ENCODE measurements at places on chromosomes 5 and 9.

DNA sequence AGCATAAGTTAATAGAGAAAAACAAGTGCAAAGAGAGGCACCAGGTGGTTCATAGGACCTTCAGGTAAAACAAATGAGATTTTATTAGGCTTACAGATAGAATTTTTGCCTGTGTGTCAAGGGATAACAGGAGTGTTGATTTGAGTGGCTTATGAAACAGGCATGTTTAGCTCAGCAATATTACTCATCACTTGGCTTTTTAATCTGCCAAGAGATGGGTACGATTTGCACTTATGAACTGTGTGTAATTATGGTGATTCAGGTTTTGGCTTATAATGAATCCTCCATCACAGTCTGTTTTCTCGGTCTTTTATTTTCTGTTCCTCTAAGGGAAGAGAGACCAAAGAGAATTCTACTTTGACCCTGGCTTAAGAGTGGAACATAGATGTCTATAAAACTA is 199.3 kb downstream of the DMRTA1 start:
- DNase-seq, result no peak

DNA sequence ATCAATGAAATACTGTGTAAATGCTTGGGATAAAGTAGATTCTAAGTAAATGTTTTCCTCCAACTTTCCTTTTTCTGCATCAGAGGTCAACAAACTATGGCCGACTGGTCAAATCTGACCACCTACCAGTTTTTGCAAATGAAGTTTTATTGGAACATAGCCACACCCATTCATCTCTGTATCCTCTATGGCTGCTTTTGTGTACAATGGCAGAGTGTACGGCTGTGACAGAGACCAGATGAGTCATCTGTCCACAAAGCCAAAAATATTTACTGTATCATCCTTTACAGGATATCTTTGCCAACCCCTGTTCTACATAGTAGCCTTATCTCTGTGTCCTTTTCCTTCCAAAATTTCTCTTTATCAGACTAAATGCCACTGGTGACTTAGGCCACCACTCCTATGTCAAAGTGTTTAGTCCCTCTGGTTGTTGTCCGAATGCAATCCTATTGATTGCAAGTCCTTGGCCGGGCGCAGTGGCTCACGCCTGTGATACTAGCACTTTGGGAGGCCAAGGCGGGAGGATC is 218.4 kb upstream of the KLF4 start:
- DNase-seq, result no peak

- no peak for DNase-seq
Observed at GRCh38 chr5:89723907-89724306, 685.6 kb downstream of the CETN3 start.

DNA sequence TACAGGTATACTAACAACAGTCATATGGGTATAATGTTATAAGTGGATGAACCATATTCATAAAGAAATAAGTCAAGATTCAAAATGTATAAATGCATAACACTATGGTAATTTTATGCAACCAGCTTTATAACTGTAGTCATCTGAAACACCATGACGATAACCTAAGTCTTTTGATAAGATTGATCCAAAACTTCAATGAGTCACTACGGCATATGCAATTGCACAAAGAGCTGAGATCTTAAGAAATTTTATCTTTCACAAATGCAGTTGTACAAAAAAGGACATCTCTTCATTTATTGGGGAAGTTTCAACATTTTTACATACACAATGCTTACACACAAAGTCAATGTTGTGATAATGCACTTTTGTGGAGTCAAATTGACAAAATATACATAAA is 20.3 kb downstream of the FAM81B start:
- DNase-seq, result no peak

DNA sequence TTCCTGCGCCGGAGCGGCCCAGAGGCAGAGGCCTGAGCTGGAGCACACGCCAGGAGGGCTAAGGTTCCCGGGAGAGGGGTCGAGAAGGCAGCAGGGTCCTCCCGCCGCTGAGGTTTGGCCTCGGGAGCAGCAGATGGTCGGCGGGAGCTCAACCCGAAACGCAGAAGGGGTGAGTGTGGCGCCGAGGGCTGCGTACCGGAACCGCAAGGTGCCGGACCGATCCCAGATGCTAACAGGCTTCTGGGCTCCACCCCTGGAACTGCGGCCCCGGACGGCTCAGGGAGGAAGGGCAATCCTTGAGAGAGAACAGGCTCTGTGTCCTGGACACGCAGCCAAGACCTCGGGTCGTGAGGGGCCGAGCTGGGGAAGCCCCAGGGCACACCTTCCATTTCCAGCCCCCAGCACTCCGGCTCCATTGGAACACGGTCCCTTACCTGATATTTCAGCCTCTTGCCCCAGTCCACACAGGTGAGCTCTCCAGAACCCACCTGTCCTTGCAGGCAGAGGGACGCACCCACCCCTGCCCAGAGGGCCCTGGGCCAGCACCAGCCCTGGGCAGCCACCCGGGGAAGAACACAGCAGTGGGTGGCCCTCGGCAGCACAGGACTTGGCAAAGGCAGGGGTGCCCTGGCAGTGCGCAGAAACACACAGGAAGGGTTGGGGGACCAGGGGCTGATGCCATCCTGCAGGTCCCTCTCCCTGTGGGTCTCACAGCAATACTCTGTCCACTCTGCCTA is 1.4 kb downstream of the LHX3 start:
- DNase-seq, result no peak

- DNase-seq, result no peak
Observed at GRCh38 chr5:132493241-132493640, 2.7 kb upstream of the IRF1 start.

- no peak for DNase-seq
Observed at GRCh38 chr9:130842545-130842944, 7.5 kb downstream of the ABL1 start.

DNA sequence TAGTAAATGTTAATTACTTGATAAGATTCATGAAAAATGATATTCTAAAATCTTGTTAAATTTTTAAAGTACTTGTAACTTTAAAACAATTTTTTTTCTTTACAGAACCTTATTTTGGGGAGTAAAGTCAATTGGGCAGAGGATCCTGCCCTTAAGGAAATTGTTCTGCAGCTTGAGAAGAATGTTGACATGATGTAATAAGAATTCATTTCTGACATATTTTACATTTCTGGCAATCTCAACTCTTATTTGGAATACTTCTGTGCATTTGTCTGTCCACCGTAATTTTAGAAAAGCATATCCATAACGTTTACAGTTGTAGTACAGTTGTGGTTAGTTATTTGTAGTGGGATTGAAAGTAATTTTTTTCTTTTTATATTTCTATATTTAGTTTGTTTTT is 20.2 kb downstream of the CENPH start:
- DNase-seq, result no peak

DNA sequence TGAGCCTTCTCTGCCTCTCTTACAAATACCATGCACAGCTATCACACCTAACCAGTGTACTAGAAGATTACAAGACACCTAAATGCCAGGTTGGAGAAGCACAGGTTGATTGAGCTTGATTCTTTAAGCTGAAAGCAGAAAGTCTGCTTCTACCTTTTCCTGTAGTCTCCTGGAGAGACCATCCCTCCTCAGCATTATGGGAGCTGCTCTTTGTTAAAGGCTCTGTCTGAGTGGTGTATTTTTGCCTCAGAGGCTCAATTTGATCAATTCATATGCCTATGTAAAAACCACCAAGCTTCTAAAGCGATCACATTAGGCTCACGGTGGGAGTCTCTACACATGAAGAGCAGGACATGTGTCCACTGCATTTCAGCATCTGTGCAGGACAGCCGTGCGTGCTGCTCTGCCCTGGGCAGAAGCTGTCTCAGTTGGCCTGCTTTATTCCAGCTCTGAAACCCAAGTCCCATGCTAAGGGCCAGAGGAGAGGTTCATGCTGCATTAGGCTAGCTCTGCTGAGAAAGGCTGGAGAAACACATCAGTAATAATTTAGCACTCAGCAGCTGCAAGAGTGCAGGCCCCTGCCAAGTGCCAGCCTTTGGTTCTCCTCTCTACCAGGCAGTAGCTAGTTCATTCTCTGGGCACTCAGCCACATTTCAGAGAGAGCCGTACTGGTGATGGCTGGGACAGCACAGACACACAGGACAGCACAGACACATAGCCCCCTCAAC is 41.7 kb downstream of the TMEM167A start:
- no peak for DNase-seq

DNA sequence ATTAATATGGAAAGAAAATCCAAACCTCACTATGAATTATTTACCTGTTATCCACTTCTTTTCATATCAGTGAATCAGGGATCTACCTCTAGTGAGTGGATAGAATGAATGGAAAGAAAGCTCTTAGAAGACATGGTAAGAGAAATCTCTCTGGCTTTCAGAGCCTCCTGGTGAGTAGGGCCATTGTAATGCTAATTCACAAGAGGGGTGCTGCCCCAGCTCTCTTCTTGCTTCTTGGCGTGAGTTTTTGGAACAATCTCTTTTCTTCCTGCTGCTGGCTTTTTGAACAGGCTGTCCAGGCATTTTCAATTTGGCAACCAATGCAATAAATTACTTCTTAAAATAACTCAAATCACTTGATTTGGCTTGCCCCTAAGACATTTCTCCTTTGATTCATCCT is 49.9 kb upstream of the KCNN2 start:
- no peak for DNase-seq

DNA sequence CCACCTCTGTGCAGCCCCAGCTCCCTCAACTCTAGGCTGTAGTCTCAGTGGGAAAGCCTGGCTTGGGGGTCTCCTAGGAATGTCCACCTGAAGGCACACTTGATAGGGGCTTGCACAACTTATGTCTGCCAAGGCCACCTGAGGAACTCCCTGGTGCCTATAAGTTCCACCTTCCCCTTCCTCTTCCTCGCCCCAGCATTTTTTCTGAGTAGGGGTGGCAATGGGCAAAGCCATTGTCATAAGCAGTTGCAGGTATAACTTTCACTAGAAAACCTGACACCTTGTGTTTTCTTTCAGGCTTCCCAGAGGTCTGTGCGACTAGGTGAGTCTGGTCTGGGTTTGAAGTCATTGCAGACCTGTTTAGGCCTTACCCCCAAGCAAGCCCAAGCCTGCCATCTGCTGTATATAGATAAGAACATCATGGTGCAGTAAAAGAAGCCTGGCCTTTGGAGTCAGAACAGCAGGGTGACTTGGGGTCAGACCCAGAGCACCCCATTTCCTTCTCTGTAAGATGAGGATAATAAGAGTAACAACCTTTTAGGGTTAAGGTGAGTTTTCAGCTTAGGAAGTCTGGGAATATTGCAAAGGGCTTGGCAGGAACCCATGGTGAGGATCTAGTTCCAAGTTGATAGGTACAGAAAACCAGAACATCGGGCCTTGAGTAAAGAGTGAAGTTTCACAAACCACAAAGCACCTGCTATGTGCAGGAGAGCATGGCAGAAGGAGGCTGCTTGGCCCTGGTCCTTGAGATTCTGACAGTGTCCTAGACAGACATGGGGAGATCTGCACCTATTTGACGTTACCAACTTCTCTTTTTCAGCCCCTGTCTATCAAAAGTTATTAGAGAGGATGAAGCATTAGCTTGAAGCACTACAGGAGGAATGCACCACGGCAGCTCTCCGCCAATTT is 33.8 kb downstream of the TGFBI start:
- DNase-seq, result no peak

DNA sequence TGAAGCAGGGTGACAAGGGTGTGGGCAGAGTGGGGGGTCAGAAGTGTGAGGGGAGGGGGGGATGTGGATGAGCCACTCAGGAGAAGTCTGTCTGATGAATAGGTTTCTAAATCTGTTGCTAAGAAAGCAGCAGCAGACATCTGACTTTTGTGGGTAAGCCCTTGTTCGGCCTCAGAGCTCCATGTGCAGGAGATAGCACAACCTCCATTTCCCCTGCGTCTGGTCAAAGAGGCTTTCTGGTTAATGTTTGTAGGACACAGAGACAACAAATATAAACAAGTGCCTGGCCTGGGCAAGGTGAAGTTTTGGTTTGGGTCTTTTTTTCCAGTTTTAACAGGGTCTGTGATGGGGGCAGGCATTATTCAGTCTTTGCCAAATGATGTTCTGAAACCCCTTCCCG is 57.0 kb upstream of the GNE start:
- no peak for DNase-seq

DNA sequence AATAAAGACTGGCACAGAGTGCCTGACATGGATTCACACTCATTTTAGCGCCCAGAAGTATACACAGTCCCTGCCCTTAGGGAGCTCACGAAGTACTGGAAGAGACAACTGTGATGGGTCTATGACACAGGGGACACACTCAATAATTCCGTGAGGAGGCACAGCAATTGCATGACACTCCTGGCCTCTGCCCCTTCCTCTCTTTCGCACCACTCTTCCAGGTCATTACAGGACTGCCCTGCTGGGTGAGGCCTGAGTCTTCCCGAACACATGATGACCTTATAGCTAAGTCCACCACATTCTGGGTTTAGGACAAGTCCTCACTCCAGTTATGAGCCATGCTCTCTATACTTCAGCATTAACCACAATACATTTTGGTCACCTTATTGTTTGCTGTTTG is 134.7 kb downstream of the GNA14 start:
- DNase-seq, result no peak

DNA sequence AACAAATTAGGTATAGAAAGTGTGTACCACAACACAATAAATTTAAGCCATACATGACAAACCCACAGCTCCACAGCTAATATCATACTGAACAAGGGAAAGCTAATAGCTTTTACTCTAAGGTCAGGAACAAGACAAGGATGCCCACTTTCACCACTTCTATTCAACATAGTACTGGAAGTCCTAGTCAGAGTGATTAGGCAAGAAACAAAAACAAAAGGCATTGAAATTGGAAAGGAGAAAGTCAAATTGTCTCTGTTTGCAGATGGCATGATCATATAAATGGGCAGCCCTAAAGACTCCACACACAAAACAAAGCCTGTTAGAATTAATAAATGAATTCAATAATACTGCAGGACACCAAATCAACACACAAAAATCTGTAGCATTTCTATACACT is 548.8 kb downstream of the CTNND2 start:
- no peak for DNase-seq

DNA sequence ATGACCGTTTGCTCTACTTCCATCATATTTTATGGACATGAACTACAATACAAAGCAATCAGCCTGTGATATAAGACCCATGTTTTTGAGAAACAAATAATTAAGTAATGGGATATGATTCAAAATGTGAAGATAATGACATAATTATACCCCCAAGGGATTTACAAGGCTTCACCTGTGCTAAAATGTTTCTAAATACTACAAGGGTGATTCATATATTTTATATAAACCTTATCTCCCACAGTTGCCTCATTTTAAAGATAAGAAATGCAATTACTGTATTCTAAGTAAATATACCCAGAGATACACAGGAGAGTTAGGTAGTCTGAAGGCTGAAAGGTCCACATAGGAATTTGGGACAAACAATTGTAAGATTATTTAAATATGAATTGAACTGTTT is 662.0 kb upstream of the CHD1 start:
- DNase-seq, result no peak

DNA sequence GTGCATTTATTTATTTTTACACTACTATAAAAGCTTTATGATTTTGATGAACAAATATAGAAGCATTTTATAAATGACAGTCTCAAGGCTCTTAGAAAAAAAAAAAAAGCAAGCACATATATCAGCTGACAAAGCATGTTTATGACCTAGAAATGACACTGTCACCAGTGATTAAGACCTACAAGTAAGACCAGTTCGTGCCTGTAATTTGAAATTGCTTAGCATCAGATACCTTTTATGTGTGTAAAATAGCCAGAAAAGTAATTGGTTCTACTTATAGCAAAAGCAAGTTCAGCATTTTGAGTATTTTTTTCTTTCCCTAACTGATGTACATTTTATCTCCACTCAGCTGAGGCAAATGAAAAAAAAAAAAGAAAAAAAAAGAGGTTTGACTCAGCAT is 808.4 kb downstream of the CDH18 start:
- no peak for DNase-seq
